ENCODE measurements at places on chromosomes 12 and 14. TPM values are rescaled to one million over a fixed set of nuclear protein-coding genes. Genes with fewer than 3 reads are reported as not detected.

DNA sequence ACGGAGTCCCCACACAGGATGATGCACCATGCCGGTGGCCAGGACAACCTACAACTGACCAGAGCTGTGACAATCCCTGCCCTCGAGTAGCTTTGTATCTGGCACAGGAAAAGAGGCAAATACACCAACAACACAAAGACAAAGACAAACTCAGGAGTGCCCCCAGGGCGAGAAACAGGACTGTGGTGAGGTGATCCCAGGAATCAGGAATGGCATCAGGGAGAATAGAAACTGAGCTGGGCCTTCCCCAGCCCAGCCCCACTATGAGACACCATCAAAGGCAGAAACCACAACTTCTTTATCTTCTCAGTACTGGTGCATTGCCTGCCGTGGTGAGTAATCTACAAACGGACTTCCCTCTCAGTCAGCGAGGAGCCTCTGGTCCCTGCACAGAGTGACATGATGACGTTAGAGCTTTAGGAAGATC lies 157.7 kb downstream of the TTC7B start:
- no peaks in the 10 kb centered on the region for H3K36me3 ChIP-seq
- DNase-seq, result no peak
- peaks cover 11% of the 10 kb centered on the region for H3K4me1 ChIP-seq
- no peak overlapping the region for H3K27ac ChIP-seq
- H3K4me3 ChIP-seq, result no peak overlapping the region

GRCh38 chr12:121917950-121918678 lies at the start of gene CFAP251:
TSS of gene CFAP251 (plus strand) at chr12:121918592. CDS start at chr12:121921306, 2,714 bp downstream.
- H3K36me3 ChIP-seq, result peaks cover 64% of the 10 kb centered on the region
- H3K4me3 ChIP-seq, result no peak within 1 kb of the TSS
- no peaks in the 10 kb centered on the region for H3K27me3 ChIP-seq

LRP1-AS gene
- not detected for total RNA-seq

GRCh38 chr14:85293612-85294234 lies 236.2 kb upstream of the FLRT2 start:
- H3K27me3 ChIP-seq, result no peaks in the 10 kb centered on the region
- H3K27ac ChIP-seq, result no peak overlapping the region
- no peak overlapping the region for H3K4me3 ChIP-seq
- no peaks in the 10 kb centered on the region for H3K36me3 ChIP-seq
- peaks cover 7% of the 10 kb centered on the region for H3K4me1 ChIP-seq

DNA sequence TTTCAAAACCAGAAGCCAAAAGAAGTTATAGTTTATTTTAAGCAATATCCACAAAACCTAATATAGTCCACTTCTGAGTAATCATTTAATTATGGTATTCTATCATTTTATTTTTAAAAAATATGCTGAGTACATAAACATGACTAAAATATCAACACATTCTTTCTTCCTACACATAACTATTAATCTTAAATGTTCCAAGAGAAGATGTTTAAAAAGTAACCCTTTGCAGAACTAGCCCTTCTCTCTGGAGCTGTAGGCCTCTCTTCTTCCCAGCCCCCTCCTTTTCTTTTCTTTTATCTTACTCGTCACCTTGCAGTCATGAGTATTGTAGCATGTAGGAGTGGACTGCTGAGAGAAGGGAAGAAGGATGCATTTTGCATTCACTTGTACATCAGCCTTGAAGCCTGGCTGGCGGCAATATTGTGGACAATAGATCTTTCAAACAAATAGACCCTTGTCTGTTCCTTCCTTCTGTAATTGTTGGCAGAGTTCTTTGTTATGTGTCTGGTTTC lies 941.9 kb downstream of the NRXN3 start:
- H3K36me3 ChIP-seq, result no peaks in the 10 kb centered on the region
- no peaks in the 10 kb centered on the region for H3K27me3 ChIP-seq
- no peak overlapping the region for H3K4me3 ChIP-seq
- H3K27ac ChIP-seq, result no peak overlapping the region

TEX22 gene
- 4.1 TPM for total RNA-seq

PLEKHA5 gene
- 27.4 TPM for total RNA-seq

Measured in MCF 10A (cell line).